ENCODE measurements at places on chromosomes 7 and 10. TPM values are rescaled to one million over a fixed set of nuclear protein-coding genes. Genes with fewer than 3 reads are reported as not detected.

Gene SPDYE2
- 2.4 TPM for polyA plus RNA-seq

Gene C10orf95
- polyA plus RNA-seq: not detected

Gene FRMPD2
- polyA plus RNA-seq: 0.40 TPM

Gene CALCR
- polyA plus RNA-seq: 0.57 TPM

Gene ZNF518A
- 41.1 TPM for polyA plus RNA-seq

Gene DNAJB12
- polyA plus RNA-seq: 28.8 TPM

Gene PILRB
- 61.4 TPM for polyA plus RNA-seq

Gene SNX10
- 21.8 TPM for polyA plus RNA-seq

Gene NME8
- polyA plus RNA-seq: not detected

Gene LRMDA
- polyA plus RNA-seq: 17.1 TPM

Gene CHN2
- polyA plus RNA-seq: 21.4 TPM

Gene WBP1L
- polyA plus RNA-seq: 48.2 TPM

Gene ADRA2A
- polyA plus RNA-seq: 3.6 TPM

Gene TWIST1
- polyA plus RNA-seq: 8.5 TPM

Gene COL17A1
- polyA plus RNA-seq: 0.59 TPM

Gene FAM25C
- polyA plus RNA-seq: not detected

Gene GRM3
- 0.16 TPM for polyA plus RNA-seq

Gene GALNT17
- 5.8 TPM for polyA plus RNA-seq

Gene FAM237B
- 0.30 TPM for polyA plus RNA-seq

Gene GIMAP8
- 4.1 TPM for polyA plus RNA-seq

Gene ASB4
- polyA plus RNA-seq: 0.26 TPM

Gene HDAC9
- polyA plus RNA-seq: 8.7 TPM

Gene TMEM270
- polyA plus RNA-seq: not detected

Gene DRGX
- not detected for polyA plus RNA-seq

Gene PLAC9
- polyA plus RNA-seq: 20.1 TPM

Gene DNAH11
- polyA plus RNA-seq: 3.5 TPM

Gene CYP26C1
- polyA plus RNA-seq: not detected

Gene CLRN3
- polyA plus RNA-seq: 14.4 TPM

Gene HSPA12A
- polyA plus RNA-seq: 37.3 TPM

Gene POM121C
- 61.2 TPM for polyA plus RNA-seq

Gene KCTD7
- polyA plus RNA-seq: 27.8 TPM

Gene CYP3A7
- polyA plus RNA-seq: 1.5 TPM

Gene STAMBPL1
- polyA plus RNA-seq: 3.3 TPM

Gene SH2D4B
- 0.46 TPM for polyA plus RNA-seq

Gene GCK
- polyA plus RNA-seq: 2.7 TPM

Gene PAPOLB
- polyA plus RNA-seq: 0.12 TPM

Gene ST8SIA6
- 2.6 TPM for polyA plus RNA-seq
